ENCODE measurements at places on chromosomes 2 and 18.

GRCh38 chr2:135043345-135043744, 3.9 kb downstream of the MAP3K19 start:
- DNase-seq = no peak

- DNase-seq = no peak
These were observed 110.2 kb upstream of the ITGB6 start for GRCh38 chr2:160310118-160310828.

GRCh38 chr2:216774620-216775019, 79.3 kb upstream of the IGFBP5 start:
- DNase-seq = no peak

- DNase-seq = no peak
These were observed 183.3 kb upstream of the TRIB2 start for GRCh38 chr2:12533337-12534005.

- no peak for DNase-seq
These were observed 69.1 kb upstream of the PXDN start for GRCh38 chr2:1813371-1813770.

- no peak for DNase-seq
These were observed 41.1 kb downstream of the DHRS9 start for GRCh38 chr2:169110419-169110818.

- no peak for DNase-seq
These were observed 27.3 kb upstream of the TDRD15 start for GRCh38 chr2:21096458-21096857.
